Astrocyte (in vitro differentiated cells and primary cell): ENCODE measurements at places on chromosomes 4 and X. TPM values are rescaled to one million over a fixed set of nuclear protein-coding genes. Genes with fewer than 3 reads are reported as not detected.
A peak's percentile ranks its signal among the peaks of the same experiment; 100 is the strongest.

DNA sequence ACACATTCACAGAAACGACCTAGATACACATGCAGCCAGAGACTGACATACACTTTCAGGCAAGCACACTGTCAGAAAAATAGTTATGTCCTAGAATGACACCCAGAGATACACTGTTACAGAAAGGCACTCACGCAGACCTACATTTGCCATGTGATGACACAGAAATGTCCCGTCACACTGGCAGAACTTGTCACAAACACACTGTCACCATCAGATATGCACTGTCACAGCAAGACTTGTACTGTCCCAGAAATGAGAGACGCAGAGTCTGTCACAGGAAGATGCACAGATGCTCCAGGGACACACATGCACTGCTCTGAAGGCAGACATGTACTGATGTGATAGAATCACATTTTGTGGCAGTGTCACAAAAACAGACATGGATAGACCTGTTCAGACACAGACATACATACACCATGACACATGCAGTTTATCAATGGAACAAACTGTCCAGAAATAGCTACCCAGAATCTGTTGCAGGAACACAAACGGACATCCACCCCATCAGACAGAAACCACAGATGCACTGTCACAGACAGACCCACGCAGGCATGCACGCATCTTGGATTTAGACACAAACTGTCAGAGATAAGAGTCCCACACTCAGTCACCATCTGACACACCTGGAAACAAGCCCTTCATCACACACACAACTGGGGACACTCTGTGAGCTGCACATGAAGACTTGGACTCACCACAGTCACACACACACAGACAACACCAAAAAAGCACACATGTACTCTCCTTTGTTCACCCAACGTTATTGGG lies 1.3 kb upstream of the PIM2 start:
- no peak for DNase-seq

- no peak for DNase-seq
Measured at GRCh38 chrX:137479386-137479785, 86.5 kb upstream of the ZIC3 start.

Gene SLC26A1
- 0.34 and 0.38 TPM in 2 replicates for total RNA-seq

DNA sequence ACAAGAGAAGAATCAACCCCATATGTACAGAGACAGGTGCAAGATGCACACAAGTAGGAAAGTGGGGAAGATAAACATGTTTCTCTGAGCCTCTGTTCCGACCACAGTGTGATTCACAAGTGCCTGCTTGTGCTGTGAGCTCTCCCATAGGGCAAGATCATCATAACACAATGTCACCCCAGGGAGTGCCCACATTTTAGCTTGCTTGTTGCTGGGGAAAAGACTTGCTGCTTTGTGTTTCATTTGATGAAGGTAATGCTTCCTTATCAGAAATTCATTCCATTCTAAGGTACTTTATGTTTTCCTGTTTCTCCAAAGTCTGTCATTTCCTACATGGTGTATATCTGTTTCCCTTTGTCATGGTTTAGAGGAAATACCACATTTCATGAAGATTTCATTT lies 304.5 kb upstream of the DIPK2B start:
- peak; percentile 61 for DNase-seq

DNA sequence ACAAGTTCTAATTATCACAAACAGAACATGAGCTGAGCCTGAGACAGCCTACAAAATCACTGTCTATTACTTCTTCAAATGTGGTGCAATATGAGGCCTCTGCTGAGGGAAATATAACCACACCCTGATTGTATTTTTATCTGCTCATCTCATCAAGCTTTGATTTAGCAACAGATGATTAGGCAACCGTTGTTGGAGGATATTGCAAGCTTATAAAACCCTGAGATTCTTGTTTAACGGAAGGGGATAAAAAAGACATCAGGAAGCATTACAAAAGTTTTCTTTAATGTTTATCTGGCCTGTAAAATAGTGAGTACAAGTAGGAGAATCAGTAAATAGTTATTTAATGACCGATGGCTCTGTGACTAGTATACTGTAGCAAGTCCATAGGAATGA lies 108.5 kb downstream of the ZNF330 start:
- DNase-seq = peak; percentile 37

Gene OTC
- not detected in 2 replicates for total RNA-seq

GRCh38 chr4:177225605-177226004 lies 84.1 kb upstream of the NEIL3 start:
- no peak for DNase-seq

DNA sequence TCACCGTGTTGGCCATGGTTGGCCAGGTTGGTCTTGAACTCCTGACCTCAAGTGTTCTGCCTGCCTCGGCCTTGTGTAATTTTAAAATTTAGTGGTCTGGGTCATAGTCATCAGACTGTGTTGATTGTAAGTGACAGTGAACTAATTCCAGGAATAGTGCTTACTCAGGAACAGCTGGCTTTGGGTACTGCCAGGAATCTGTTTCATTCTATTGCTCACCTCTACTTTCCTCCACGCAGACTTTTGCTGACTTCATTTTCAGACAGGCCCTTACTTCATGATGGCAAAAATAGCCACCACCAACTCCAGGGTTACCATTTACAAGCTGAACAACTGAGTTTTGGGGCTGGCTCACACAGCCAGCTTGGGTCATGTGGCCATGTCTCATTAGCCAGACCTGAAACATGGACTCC lies 54.6 kb downstream of the FNIP2 start:
- peak; percentile 94 for DNase-seq

Gene CAPN6
- 3.9 and 9.4 TPM in 2 replicates for total RNA-seq

Gene NDNF
- 0.19 and 0.34 TPM in 2 replicates for total RNA-seq

DNA sequence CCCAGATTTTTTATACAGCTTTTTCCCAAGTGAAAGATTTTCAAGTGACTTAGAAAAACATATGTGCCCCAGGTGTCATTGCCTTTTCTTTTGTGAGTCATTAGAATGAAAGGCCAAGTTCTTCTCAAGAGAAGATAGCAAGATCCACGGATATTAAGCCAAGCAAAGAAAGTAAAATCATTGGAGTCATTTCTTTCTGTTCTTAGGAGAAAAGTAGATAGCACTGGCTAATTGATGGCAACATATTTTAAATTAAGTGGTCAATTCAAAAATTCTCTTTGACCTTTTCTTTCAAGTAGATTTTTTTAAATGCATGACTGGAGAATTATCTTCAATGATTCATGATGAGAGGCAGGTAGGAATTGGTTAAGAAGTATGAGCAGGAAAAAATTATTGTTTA lies 94.4 kb downstream of the HHIP start:
- DNase-seq = peak; percentile 78

- no peak for DNase-seq
Measured at GRCh38 chr4:21476757-21477156, 471.8 kb downstream of the KCNIP4 start.

DNA sequence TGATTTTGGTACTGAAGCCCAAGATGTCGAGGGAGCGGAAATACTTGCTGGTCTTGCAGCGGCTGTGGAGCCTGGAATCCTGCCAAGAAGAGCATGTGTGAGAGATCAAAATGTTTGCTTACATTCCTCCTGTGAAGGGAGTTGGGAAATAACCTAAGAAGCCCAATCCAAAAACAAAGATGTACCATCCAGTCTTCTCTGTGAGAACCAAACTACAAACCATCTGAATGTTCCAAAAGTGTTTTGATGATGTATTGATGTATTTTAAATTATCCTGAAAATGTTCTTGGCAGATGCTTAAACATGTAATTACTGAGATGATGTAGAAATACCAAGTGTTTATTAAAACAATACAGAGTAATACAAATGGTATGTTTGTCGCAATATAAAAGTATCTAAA lies 10.1 kb upstream of the ADH1A start:
- peak; percentile 76 for DNase-seq

Gene ZNF141
- 8.4 and 10.3 TPM in 2 replicates for total RNA-seq

Gene SSR4
- total RNA-seq = 252 and 299 TPM in 2 replicates

Gene MAD2L1
- total RNA-seq = 9.0 and 10.0 TPM in 2 replicates

GRCh38 chr4:166121897-166122296 lies 248.9 kb downstream of the TLL1 start:
- no peak for DNase-seq

Gene DRP2
- 4.2 and 5.4 TPM in 2 replicates for total RNA-seq
